ENCODE measurements at places on chromosomes 5 and 9.

DNA sequence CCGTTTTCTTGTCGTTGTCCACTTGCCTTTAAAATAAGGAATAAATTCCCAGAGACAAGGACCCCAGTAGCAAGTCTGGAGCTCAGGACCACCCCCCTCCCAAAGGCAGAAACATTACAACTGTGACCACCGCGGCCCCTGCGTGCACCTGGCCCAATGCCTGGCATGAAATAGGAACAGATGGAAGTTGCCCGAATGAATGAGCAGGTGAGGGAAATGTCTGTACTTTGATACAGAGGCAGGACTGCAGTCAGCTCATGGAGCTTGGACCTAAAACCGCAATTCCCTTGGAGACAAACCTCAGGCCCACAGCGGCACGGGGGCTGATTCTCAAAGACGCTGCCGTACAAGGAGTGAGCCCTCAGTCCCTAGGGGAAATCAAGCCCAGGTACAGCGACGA lies 55.3 kb upstream of the SARDH start:
- no peak for DNase-seq

GRCh38 chr9:95509851-95510708 lies 6.7 kb downstream of the PTCH1 start:
- peak; percentile 45 for DNase-seq

- no peak for DNase-seq
Observed at GRCh38 chr5:6525910-6526309, 77.3 kb downstream of the UBE2QL1 start.

GRCh38 chr9:136567651-136568287 lies 21.9 kb upstream of the NOTCH1 start:
- DNase-seq: no peak

DNA sequence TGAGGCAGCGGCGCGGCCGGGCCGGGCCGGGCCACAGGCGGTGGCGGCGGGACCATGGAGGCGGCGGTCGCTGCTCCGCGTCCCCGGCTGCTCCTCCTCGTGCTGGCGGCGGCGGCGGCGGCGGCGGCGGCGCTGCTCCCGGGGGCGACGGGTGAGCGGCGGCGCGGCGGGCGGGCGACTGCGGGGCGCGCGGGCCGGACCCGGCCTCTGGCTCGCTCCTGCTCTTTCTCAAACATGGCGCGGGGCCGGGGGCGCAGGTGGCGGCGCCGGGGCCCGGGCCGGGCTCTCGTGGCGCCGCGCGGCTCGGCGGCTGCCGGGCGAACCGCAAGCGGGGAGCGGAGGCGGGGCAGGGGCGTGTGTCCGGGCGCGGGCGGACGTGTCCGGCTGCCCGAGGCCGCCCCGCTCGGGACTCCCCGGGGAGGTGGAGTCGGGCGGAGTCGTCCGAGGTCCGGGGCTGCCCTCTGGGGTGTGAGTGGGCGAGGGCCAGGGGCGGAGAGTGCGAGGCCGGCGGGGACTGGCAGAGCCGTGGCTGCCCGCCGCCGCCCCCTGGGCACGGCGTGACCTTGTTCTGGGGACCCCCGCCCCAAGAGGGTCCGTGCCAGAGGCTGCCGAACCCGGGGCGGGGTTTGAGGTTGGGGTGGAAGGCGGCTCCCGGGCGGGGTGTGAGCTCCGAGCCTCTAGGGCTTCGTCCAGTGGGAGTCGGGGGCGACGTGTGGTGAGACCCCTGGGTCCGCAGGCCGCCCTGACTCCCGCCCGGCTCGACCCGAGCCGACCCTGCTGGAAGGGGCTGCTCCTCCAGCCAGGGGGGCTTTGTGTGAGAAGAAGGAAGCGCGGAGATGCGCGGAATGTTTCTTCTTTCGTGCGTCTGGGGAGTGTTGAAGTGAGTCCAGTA lies 485 bp downstream of the TGFBR1 start:
- peak; percentile 52 for DNase-seq

- DNase-seq: no peak
Observed at GRCh38 chr5:127846884-127847283, 143.7 kb downstream of the CCDC192 start.
